ENCODE measurements at places on chromosomes 1 and 21.

GRCh38 chr1:51373898-51374297 lies 43.5 kb upstream of the TTC39A start:
- DNase-seq: no peak

DNA sequence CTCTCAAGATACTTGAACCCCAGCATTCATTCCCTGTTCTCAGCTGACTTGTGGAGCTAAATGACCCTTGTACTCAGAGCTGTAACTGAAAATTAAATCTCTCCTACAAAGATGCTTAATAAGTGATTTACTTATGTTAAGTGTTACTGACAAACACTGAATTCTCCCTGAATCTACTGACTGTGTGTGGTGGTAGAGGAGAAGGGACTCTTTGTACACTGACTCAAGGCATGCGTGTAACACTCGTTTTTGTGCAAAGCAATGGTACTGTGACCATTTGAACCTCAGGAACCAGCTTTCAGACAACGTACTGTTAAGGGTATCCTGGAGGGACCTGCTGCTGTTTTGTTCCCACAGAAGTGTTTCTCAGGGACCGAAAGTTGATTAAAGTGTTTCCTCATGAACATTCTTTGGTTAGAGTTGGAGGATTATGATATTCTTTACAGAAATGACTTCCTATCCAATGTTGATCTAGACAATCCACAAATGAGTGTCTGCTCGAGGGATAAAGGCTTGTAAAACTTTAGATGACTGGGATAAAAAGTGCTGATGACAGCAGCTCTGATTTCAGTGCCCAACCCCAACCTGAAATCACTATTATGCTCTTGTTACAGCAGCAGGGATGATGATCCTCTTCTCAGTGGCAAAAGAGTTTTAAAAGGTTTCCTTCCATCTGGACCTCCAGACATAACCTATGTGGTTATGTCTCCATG lies 12.8 kb downstream of the RGL1 start:
- no peak for DNase-seq

DNA sequence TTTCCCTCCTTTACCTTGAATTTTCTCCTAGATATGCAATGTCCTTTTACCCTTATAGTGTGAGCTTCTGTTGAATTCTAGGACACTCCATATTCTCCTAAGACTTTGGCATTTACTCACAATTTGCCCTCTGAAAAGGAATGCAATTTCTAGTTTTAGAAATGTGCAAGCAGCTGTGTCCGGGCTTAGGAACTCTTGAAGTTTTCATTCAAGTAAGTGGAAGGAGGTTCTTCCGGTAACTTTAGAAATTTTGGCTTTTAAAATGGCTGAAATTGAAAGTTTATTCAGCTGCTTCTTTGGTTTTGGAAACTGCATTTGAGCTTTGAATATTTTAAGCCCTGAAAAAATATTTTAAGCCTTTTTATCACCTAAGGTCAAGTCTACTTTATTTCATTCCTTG lies 56.3 kb downstream of the DPH5 start:
- DNase-seq: no peak

GRCh38 chr1:20644416-20644815 lies 11.2 kb downstream of the PINK1 start:
- DNase-seq: no peak

DNA sequence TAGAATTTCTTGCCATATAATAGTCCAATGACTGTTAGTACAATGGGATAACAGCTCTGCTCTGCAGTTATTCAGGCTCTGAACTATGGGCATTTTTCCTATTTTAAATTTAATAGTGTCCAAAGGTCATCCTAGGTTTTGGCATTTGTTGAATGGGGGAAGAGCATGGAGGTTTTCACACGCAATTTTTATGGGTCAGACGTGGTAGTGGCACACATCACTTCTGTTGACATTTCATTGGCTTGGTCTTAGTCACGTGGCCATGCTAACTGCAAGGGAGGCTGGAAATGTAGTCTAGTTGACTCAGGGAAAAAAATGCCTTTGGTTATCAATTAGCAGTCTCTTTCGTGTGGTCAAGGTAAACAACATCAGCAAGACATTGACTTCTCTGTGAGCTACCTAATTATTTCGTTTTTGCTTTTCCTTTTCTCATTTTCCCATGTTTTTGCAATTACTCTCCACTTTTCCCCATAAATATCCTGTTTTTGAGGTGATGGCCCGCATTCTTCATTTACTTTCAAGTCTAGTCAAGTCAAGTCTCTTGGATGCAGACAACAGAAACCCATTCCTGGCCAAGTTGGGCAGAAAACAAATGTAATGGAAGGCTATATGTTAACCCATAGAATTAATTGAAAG lies 82.8 kb downstream of the DYRK1A start:
- no peak for DNase-seq

DNA sequence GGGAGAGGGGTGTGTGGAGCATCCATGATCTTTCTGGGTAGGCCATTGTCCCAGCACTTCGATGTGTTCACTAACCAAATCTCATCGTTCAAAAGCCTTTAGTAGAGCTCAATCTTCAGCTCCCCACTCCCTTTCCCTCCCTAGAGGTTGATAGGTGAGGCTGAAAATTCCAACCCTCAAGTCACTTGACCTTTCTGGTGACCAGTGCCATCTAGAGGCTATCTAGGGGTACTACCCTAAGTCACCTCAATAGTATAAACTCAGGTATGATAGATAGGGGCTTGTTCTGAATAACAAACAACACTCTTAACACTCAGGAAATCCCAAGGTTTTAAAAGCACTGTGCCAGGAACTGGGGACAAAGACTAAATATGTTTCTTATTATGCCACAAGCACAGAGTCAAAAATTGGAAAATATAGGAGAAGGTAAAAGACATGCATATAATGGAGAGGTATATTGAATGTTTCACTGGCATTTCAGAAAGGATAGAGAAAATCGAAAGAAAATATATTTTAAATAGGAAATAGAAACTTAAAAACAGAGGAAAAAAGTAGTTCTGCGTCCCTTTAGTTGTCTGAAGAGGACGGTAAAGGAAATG lies 42.9 kb upstream of the CD53 start:
- no peak for DNase-seq

GRCh38 chr1:50412813-50413476 lies 10.3 kb downstream of the DMRTA2 start:
- DNase-seq: no peak

DNA sequence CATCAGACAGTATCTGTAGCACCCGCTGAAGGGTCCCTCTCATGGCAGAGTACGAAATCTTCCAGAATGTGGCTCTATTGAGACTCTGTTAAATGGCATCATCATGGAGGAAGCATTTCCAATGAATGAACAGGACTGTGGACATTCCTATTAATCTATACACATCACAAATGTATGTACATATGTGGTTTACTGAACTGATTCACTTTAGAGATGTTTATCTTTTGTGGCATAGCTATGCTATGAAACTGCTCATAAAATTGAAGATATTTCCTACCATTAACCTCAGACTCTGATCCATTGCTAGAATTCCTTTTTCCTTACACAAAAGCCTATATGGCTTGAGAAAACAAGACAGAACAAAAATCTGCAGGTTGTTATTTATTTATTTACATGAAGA lies 259.6 kb upstream of the RRP15 start:
- DNase-seq: no peak

- no peak for DNase-seq
Observed at GRCh38 chr1:187047298-187047697, 218.5 kb downstream of the PLA2G4A start.

DNA sequence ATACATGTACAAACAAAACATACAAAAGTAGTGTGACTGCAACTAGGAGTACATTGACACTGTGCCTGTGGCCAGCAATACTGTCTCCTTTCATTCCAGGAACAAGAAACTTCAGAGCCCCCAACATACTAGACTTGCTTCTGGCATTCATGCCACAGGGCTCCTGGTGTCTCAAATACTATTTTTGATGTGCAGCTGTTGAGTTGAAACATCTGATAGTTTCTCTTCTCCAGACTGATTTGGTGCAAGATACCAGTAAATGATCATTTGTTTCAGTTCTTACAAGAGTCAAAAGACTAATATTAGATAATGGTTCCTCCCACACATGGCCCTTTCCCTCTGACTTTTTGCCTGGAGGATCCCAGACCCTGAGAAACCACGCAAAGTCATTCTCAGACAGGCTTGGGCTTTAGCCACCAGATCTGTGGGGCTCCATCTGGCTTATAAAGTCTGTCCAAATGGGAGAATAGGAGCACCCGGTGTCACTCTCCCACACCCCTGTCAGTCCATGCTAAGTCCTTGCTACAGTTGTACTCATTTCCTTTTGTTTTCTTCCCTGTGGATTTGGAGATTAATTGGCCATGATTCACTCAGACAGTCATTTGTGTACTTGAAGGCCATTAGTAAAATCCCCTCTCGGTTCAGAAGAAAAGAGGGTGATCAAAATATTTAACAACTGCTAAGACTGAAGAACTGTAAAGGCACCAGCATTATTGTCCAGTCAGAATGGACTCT lies 163.5 kb upstream of the RUNX1 start:
- DNase-seq: no peak

DNA sequence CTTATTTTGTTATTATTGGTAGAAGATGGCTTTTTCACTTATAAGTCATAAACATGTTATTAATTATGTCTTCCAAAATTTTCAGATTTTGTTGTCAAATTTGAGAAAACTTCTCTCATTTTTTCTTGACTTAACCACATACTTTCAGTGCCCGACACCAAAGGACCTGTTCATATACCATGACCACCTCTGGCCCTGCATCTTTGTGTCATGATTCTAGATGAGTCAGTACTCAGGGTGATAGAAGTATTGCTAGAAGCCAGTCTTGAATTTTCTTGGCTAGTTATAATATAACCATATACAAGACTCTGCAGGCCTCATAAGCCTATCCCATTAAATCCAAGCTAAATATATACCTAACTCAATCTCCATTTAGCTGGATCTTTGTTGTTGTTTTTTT lies 35.4 kb upstream of the DPH5 start:
- DNase-seq: no peak

- no peak for DNase-seq
Observed at GRCh38 chr1:89191314-89191713, 7.4 kb downstream of the GBP4 start.

DNA sequence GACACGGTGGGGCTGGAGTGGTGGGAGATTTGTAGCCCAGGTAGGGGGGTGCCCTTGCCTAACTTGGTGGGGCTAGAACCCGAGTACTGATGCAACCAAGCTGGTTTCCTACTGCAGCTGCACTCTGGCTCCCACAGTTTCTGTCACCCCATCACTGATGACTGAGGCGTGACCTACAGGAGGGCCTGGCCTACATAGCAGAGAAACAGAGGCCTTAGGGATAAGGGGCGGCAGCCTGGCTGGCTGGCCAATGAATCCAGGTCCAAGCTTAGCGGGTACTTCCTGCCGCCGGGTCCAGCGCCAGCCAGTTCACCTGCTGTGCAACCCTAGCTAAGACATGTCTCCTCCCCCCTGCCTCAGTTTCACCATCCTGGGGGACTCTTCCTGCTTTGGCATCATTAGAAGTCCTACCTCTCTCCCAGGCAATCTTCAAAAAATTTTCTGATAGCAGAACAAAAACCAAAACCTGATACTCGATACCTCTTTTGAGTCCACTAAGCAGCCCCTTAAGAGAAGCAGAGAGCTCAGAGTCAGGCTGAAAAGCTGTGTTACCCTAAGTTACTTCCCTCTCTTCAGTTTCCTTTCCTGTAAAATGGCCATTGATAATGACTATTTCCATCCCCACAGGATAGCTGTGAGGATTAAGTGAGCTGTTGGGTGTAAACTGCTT lies 27.3 kb upstream of the RNF19B start:
- DNase-seq: no peak

DNA sequence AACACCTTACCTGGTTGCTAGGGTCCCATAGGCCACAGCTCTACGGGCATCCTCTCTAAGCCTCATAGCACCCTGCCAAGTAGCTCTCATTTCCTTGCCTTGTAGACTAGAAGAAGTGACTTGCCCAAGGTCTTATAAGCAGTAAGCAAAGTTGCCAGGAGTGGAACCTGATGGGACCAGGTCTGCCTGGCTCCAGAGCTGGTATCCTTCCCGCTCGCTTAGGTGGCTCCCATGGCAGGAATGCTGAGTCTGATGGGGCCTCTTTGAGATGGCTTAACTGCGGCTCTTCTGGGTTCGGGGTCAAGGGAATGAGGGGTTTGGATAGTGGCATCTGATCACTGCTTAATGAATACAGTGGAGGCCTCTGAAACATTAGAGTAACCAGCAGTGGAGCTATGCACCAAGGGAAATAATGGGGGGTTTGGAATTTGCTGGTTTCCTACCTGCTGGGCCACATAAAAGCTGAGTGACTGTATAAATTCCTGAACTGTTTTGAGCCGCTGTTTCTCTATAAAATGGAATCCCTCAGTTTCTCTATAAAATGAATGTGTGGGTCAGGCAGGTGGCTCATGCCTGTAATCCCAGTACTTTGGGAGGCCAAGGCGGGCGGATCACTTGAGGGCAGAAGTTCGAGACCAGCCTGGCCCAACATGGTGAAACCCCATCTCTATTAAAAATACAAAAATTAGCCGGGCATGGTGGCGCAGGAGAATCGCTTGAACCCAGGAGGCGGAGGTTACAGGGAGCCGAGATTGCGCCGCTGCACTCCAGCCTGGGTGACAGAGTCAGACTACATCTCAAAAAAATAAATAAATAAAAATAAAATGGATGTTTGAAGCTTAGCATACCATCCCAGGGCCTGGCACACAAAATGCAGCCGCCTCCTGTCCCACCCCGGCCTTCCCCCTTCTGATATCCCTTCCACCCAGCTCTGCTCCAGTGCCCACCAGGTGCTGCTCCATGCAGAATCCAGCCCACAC lies 12.4 kb downstream of the FAM151A start:
- DNase-seq: no peak

DNA sequence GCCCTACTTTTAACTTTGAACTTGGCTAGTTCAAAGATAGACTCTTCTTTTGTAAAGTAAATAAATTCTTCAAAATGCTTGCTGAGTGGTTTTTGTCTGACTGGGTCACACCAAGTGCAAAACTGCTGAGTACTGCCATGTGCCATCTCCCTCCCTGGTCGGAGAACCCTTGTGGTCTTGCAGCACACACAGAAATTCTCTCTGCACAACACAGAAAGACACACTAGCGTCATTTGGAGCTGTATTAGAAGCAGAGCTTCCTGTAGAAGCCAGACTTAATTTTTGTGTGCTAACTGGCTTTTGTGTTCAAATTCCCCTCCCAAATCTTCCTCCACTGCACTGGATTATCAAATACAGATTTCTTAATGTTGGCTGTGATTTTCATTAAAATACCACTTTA lies 2.5 kb downstream of the PSMB4 start:
- no peak for DNase-seq

DNA sequence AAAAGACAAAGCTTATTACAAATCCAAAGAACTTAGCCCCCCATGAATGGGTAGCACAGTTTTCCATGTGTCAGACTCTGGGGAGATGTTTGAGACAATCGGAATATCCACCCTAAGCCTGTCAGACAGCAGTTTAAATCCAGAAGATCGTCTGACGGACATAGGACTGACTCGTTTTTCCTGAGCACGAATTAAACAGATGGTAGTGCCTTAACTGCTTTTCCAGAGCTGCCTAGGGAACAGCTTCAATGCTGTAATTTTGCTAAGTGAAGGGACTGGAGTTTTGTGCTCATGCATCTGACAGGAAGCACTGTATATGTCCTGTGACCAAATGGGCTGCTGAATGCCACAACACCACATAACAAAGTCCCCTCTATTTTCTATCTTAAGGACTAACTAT lies 48.6 kb downstream of the PCNX2 start:
- no peak for DNase-seq
